ENCODE measurements at places on chromosomes 16 and 17.

DNA sequence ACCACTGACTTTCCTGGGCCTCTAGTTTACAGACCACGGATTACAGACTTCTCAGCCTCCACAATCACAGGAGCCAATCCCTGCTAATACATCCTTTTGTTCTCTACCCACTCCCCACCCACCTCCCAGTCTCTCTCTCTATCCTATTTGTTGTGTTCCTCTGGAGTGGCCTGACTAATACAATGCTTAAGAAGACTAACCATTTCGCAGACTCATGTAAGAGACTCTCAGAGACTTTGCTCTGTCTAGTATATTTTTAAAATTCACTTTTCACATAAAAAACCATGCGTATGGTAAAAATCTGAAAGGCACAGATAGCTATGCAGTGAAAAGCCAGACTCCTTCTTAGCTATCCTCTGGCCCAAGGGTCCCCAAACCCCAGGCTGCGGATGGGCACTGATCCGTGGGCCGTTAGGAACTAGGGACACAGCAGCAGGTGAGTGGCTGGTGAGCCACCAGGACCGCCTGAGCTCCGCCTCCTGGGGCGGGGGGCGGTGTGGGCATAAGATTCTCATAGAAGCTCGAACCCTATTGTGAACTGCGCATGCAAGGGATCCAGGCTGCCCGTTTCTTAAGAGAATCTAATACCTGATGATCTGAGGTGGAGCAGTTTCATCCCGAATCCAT lies 7.6 kb downstream of the PIK3R6 start:
- DNase-seq: no peak

GRCh38 chr17:9512323-9513168 lies 63.1 kb downstream of the STX8 start:
- no peak for DNase-seq

GRCh38 chr16:64507240-64508024 lies 614.4 kb downstream of the CDH11 start:
- no peak for DNase-seq

DNA sequence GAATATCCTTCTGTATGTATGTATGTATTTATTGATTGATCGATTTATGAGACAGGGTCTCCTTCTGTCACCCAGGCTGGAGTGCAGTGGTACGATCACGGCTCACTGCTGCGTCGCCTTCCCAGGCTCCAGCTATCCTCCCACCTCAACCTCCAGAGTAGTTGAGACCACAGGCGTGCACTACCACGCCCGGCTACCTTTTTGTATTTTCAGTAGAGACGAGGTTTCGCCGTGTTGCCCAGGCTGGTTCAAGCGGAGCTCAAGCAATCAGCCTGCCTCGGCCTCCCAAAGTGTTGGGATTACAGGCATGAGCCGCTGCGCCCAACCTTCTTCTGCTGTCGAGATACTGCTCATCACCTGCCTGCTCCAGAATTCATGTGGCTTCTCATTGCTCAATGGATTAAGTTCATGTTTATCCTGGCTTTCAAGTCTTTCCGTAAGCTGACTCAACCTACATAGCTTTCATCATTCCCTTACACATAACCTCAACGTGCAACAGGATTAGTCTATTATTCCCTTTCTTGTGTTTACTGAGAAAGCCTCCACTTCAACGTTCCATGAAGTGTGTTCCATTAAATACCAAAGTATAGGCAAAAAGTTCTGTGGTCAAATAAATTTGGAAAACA lies 13.6 kb downstream of the TAC4 start:
- no peak for DNase-seq

- no peak for DNase-seq
Observed at GRCh38 chr16:74053312-74053711, 243.3 kb upstream of the PSMD7 start.

GRCh38 chr17:81935709-81936084 lies 1.4 kb downstream of the PYCR1 start:
- DNase-seq: no peak

- no peak for DNase-seq
Observed at GRCh38 chr17:20141198-20141972, 132.2 kb downstream of the SPECC1 start.

GRCh38 chr16:86068722-86069121 lies 169.8 kb downstream of the IRF8 start:
- DNase-seq: no peak

- no peak for DNase-seq
Observed at GRCh38 chr16:53924331-53925106, 220.6 kb downstream of the FTO start.

DNA sequence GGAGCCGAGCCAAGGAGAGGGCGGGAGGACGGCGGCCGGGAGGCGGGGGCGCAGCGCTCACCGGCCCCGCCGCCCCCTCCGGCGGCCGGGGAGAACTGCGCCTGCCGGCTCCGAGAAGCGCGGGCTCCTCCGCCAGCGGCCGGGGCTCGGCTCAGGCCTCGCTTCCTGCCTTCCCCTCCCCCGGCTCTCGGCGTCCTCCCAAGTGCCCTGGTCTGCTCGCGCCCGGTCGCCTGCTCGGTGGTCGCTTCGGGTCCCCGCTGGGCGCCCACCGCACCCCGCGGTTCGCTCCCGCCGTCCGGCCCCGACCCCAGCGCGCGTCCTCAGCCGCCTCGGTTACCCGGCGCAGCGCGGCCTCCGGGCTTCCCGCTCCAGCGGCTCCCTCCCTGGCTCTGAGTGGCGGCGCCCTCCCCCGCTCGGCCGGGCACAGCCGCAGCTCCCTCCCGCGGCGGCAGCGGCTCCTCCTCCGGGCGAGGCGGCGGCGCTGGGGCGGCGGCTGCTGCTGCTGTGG lies 313 bp downstream of the UBTF start:
- peak; percentile 88 for DNase-seq

DNA sequence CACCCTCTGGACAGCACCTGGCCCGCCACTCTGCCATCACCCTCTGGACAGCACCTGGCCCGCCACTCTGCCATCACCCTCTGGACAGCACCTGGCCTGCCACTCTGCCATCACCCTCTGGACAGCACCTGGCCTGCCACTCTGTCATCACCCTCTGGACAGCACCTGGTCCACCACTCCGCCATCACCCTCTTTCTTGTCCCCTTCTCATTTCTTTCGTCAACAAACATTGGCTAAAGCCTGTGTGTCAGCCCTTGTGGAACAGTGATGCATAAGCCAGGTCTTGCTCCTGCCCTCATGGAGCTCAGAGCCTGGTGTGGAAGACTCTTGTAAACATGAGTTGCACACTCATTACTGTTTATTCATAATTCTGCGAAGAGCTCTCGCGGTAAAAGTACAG lies 31.2 kb downstream of the CDK5R1 start:
- no peak for DNase-seq

DNA sequence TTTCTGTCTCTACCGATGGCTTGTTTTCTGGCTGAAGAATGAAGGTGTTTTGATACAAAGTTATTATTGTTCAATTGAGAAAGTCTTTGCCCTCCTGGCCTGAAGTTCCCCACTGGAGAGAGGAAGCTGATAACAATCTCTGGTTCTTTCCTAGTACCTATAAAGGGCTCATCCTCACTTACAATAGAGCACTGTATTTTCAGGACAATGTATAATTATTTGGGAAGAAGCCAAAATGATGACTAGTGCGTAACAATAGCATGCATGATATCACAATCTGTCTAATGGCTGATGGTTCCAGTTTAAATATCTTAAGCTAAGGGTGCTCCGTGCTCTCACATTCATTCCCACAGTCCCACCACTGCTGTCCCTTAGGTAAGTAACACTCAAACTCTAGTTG lies 230.7 kb downstream of the IRX3 start:
- no peak for DNase-seq

DNA sequence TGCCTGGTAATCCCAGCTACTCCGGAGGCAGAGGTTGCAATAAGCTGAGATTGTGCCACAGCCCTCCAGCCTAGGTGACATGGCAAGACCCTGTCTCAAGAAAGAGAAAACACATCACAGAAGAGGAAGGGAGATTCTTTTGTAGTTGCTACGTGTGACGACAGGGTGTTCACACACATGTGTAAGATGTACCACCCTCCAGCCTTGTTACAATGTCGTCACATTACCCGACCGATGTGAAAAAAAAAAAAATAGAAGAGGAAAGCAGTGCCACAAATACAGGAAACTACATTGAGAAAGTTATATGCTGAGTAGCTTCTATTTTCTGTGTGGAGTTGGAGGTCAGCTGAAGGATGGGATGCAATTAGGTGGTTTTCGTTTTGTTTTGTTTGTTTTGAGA lies 56.0 kb downstream of the CLUH start:
- no peak for DNase-seq

DNA sequence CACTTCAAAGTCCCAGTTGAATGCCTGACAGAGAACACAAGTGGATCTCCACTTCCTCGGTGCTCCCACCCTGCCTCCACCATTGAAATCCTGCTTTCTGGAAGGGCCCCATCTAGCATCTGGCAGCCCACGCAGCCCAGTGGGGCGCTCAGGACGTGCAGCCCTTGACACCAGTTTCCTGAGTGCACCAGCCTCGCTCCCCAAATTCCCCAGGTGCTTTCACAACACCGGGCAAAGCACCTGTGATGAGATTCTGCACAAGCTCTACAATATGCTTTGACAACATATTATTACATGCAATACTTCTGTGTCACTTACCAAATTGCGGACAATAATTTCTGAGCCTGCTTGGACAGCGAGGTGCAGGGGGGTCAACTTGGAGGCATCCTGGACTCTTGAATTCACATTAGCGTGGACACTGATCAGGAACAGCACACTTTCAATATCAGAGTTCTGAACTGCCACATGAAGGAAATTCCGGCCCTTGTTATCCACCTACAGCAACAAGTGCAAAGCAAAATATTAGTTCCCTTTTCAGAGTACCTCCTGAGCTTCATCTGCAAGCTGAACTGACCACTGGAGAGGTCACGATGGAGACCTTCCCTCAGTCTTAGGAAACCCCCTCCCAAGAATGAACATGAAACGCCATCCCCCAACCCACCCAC lies 33.9 kb downstream of the CYB5D2 start:
- no peak for DNase-seq

DNA sequence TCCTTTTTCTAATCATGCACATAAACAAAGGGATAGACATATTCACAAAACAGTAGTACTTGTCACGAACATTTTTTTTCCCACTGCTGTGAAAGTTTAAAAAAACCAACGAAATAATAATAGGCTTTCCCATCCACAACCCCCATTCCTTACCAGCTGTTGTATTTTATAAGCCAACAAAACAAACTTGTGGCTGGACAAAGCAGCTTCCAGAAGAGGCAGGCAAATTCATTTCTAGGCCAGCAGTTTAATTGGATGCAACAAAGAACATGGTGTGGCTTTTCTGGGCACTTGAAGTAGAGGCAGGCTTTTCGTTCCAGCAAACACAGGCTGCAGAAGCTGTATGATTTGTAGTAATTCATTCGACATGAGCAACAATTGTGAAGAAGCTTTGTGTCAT lies 56.0 kb upstream of the FAM20A start:
- DNase-seq: no peak

DNA sequence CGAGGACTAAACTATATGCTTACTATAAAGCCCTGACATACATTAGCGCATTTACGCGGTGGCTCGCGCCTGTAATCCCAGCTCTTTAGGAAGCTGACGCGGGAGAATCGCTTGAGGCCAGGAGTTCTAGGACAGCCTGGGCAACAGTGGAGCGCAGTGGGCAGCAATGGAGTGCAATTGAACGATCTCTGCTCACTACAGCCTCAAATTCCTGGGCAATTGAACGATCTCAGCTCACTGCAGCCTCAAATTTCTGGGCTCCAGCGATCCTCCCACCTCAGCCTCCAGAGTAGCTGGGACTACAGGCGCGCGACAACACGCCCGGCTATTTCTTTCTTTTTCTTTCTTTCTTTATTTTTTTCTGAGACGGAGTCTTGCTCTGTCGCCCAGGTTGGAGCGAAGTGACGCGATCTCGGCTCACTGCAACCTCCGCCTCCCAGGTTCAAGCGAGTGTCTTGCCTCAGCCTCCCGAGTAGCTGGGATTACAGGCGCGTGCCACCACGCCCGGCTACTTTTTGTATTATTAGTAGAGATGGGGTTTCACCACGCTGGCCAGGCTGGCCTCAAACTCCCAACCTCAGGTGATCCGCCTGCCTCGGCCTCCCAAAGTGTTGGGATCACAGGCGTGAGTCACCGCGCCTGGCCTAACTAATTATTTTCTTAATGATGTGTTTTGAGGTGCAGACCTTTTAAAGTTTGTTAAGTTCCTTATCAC lies 506 bp upstream of the COG7 start:
- DNase-seq: no peak

- peak; percentile 39 for DNase-seq
Observed at GRCh38 chr16:9062301-9062700, 29.1 kb upstream of the HAPSTR1 start.

GRCh38 chr17:28030386-28030785 lies 12.1 kb upstream of the NLK start:
- no peak for DNase-seq

DNA sequence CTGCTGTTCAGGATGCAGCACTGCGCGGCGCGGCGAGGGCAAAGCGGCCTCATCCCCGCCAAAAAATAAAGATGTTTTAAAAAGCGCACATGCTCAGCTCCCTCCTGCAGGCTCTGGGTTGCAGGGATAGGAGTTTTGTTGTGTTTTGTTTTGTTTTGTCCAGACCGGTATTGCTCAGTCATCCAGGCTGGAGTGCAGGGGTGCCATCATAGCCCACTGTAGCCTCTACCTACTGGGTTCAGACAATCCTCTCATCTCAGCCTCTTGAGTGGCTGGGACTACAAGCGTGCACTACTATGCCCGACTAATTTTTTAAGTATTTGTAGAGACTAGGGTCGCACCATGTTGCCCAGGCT lies 636 bp downstream of the WWOX start:
- DNase-seq: no peak

- DNase-seq: no peak
Observed at GRCh38 chr17:35373984-35374765, 754 bp upstream of the SLFN11 start.

- no peak for DNase-seq
Observed at GRCh38 chr16:75014318-75014717, 15.5 kb downstream of the ZNRF1 start.

DNA sequence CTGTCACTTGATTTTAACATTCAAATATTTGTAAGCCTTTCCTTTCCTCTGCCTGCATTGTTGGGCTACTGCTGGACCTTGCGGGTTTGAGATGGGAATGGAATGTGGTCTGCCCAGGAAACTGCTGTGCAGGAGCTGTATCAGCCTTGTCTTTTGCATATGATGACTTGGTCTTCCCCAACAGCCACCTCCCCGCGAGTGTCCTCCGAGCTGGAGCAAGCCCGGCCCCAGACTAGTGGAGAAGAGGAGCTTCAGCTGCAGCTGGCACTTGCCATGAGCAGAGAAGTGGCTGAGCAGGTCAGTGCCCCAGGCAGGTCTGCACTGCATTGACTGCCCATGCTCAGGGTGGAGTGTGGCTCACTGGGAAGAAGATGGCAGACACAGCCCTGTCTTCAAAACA lies 52.8 kb downstream of the B9D1 start:
- DNase-seq: no peak

All from OCI-LY7 (cell line).